Stimulated activated naive CD4-positive, alpha-beta T cell (primary cell): ENCODE measurements at places on chromosomes 13 and 19.

- no peak for DNase-seq
These were observed 4.2 kb downstream of the PDE4C start for GRCh38 chr19:18221815-18222725.

GRCh38 chr13:76991432-76991795, 467 bp upstream of the CLN5 start:
- no peak for DNase-seq

GRCh38 chr13:37446503-37446902, 152.1 kb downstream of the POSTN start:
- no peak for DNase-seq

DNA sequence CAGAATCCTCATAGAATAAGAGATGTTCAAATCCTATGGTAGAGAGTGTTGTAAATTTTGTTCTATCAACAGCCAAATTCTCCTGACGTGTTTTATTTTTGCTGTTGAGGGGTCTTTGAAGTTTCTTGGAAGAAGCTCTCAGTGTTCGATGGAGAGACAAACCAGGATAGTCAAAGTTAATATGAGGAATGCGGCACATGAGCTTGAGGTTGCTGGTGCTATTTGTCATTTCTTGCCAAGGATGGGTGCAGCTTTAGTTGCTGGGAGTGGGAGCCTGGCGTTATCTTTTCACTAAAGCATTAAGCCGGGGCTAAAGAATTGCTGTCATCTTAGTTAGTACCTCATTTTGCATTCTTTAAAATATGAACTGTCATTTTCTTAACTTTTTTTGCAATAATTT, 239.9 kb upstream of the CSNK1A1L start:
- DNase-seq = no peak

DNA sequence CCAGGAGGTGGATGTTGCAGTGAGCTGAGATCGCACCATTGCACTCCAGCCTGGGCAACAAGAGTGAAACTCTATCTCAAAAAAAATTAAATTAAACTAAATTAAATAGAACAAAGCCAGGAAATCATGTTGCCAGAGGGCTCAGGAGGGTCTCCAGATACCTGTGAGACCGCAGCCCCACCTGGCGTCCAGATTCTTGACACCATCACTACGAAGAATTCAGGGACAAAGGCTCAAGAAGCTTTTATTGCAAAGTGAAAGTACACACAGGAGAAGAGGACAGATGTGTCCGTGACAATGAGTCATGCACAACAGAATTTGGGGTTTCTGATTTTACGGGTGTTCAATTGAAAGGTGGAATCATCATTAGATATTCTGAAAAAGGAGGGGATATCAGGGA, 76.6 kb downstream of the STOML3 start:
- DNase-seq = no peak

- no peak for DNase-seq
These were observed 5.6 kb downstream of the C5AR1 start for GRCh38 chr19:47315125-47315821.

DNA sequence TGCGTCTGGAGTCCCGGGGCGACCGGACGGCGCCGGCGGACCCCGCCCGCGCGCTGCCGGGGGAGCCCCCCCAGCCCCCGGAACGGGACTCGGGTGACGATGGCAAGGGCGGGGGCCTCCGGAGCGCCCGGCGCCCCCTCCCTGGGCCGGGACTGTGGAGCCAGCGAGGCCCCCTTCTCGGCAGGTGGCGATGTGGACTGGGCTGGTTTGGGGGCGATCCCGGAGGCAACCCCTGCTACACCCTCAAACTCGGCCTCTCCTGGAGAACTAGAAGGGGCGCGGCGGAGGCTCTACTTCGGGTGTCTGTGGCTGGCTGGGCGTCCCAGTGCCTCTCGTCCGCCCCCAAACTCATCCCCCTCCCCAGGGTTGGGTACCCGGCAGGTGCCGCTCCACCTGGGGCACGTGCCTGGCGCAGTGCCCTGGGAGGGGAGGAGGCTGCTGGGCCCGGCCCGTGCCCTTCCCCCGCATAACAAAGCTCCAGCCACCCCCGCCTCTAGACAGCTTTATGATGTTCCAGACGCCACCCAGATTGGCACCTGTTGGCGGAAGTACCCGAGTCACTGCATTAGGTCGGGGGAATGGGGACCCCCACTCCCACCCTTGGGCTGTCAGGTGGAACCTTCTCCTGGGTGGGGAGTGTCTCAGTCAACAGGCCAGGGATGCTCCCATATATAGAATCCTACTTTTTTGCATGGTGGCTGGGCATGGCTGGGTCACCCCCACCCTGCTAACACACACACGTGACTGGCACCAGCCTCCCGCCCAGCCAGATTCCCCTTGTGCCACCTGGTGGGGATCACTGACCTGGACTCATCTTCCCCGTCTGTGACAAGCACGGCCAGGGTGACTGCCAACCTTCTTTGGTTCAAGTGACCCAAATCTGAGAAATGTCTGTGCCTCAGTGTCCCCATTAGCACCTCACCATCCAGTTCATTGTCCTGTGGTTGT, 722 bp downstream of the PKN1 start:
- DNase-seq = peak; percentile 45

DNA sequence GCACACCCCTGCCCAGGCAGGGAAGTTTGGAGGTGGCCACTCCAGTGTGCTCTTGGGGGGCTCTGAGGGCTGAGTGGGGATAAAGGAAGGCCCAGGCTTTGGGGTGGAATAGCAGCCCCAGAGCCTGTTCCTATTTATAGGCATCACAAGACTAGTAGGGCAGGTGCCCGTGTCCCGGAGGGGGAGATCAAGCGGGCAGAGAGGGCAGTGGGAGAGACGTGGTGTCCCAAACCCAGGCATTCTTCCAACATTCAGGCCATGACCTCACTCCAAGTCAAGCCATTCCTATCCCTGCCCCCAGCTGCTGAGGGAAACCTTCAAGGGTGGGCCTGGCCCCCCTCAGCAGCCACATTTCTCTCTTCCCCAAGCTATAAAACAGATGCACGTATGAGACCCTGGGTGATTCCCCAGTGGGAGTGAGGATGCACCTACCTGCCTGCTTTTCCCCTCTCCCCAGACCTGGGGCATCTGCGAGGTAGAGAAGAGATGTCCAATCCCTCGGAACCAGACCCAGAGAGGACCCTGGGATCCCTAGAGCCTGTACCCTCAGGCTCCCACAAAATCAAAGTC, 3.9 kb downstream of the WIZ start:
- DNase-seq = no peak

DNA sequence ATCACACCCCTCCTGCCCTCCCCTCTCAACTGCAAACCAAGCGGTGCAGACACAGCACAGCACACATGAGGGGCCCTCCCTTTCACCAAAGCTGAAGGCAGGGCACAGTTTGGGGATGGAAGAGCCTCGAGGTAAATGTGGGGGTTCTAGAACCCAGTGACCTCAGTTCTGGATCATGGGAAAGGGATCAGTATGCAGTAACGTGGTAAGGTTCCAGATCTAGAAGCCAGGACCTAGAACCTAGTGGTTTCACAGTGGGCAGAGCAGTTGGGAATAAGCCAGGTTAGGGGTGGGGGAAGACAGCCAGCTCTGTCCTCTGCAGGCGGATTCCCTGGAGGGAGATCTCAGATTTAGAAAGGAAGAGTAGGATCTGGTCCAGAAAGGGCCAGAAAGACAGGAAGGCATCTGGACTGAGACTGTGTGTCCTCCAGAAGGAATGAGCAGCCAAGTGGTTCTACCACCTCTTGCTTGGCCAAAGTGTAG, 3.1 kb downstream of the FTL start:
- no peak for DNase-seq

DNA sequence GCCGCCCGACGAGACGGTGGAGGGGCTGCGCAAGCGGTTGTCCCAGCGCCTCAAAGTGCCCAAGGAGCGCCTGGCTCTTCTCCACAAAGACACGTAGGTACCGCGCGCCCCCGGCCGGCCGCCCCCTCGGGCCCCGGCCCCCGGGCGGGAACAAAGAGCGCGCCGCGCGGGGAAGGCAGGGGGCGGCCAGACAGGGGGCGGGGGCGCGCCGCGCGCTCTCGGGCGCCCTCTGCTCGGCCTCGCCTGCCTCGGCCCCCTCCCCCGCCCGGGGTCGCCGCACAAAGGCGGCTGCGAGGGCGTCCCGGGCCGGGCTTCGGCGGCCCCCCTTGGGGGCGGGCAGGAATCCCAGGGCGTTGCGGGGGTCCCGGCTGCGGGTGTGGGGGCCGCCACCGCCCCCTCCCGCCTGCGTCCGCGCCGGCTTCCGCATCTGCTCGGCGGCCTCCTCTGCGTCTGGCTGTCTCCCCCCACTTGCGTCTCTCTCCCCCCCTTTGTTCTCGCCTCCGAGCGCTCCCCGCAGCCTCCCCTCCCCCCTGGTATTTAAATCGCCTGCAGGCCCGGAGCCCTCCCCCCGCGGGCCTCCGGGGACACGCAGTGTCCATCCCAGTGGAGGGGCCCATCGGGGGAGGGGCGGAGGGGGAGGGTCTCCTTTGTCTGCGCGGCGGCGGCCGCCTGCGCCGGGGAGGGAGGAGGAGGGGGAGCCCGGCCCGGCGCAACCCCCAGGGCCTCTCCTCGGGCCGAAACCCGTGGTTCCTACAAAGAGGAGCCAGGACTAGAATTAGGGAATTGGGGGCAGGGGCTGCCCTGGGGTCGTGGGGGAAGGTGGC, 2.3 kb downstream of the MIDN start:
- peak; percentile 66 for DNase-seq

DNA sequence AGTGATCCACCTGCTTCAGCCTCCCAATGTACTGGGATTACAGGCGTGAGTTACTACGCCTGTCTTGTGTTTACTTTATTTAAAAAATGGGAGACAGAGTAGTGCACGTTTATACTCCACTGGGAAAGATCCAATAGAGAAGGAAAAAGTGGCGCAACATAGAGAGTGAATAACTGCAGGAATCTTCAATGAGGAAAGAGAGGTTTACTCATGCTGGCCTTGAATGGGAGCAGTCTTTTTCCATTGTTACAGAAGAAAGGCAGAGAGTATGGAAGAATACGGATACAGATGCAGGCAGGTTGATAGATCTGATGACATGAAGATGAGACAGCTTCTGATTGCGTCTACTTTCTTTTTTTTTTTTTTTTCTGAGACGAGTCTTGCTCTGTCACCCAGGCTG, 4.6 kb upstream of the WDFY2 start:
- DNase-seq = no peak

GRCh38 chr13:80945328-80945727, 604.4 kb upstream of the SPRY2 start:
- DNase-seq = no peak

DNA sequence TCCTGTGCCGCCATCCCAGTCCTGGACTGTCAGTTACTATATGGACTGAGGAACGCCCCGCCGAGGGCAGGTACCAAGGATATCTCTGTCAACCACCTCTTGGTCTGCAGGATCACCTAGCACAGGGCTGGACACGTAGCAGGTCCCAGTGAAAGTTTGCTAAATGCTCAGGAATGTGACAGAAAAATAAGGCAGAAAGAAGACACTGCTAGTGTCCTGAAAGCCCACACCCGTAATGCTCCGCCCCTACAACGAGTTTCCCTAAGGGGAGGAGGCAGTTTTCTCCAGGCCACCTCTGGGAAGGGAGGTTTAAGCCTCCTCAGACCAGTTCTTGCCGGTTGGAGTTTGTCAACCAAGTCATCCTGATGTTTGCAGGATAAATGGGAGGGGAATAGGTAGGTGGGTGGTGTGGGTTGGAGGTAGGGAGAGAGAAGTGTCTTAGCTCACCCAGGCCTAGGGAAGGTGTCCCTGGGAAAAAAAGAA, 1.7 kb upstream of the SERTAD3 start:
- no peak for DNase-seq

GRCh38 chr13:44797685-44798084, 191.6 kb downstream of the NUFIP1 start:
- DNase-seq = no peak

- no peak for DNase-seq
These were observed 30.0 kb downstream of the MYO9B start for GRCh38 chr19:17105556-17105955.

- no peak for DNase-seq
These were observed 2.2 kb downstream of the CD70 start for GRCh38 chr19:6588508-6589345.

DNA sequence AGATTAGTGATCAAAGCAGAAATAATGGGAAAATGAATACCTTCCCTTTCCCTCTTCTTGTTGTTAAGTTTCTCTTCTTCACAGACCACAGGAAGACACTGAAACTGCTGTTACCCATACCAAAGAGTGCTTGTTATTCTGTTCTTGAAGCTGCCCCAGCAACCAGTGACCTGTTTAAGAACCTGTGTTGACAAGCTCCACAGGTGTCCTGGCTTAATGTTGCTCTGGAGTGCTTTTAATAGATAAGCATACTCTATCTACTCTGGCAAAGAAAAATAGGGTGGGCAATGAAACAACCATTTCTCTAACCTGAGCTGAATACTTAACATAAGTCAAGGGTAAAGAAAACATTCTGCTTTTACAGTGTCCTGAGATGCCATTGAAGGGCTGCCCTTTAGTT, 506.7 kb upstream of the GPC6 start:
- DNase-seq = no peak

- no peak for DNase-seq
These were observed 5.2 kb downstream of the BRCA2 start for GRCh38 chr13:32320528-32320927.

DNA sequence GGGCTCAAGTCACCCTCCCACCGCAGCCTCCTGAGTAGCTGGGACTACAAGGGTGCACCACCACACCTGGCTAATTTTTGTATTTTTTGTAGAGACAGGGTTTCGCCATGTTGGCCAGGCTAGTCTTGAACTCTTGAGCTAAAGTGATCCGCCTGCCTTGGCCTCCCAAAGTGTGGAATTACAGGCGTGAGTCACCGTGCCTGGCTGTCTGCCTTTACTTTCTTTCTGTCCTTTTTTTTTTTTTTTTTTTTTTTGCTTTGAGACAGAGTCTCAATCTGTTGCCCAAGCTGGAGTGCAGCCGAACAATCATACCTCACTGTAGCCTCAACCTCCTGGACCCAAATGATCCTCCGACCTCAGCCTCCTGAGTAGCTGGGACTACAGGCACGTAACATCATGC, 25.0 kb upstream of the OR1M1 start:
- no peak for DNase-seq

- DNase-seq = no peak
These were observed 19.7 kb downstream of the KPNA3 start for GRCh38 chr13:49772828-49773227.

GRCh38 chr19:3868770-3869456, at the start of gene ZFR2:
ZFR2 (minus strand) TSS chr19:3869038; CDS start chr19:3869017, 21 bp downstream.
- no peak for DNase-seq

- DNase-seq = no peak
These were observed 34.4 kb downstream of the DCLK1 start for GRCh38 chr13:36096461-36097416.

DNA sequence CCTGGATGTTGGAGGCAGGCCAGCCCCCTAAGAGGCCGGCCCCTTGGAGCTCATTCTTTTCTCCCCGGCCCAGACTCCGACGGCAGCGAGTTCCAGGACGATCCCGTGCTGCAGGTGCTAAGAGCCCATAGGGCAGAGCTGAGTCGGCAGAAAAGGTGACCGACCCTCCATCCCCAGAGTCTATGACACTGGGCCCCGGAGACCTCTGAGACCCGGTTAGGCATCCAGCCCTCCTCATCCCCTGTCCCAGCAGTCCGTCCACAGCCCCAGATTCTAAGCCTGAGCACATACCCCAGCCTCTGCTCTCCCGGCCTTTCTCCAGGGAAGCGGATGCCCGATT, 7.3 kb upstream of the ARHGAP33 start:
- DNase-seq = no peak
